H9 (cell line): ENCODE measurements at places on chromosomes 2 and 18.

- peak; percentile 25 for DNase-seq
Observed at GRCh38 chr2:126889071-126889470, 9.6 kb upstream of the TEX51 start.

GRCh38 chr2:18156002-18156401, 277.5 kb downstream of the KCNS3 start:
- no peak for DNase-seq

GRCh38 chr18:74395006-74395405, 62.1 kb downstream of the DIPK1C start:
- DNase-seq, result no peak

GRCh38 chr2:211175956-211176355, 619.6 kb downstream of the CPS1 start:
- DNase-seq, result no peak

GRCh38 chr2:45725731-45726130, 74.3 kb downstream of the PRKCE start:
- no peak for DNase-seq

GRCh38 chr18:55331301-55331700, 256.7 kb downstream of the TCF4 start:
- DNase-seq, result no peak

DNA sequence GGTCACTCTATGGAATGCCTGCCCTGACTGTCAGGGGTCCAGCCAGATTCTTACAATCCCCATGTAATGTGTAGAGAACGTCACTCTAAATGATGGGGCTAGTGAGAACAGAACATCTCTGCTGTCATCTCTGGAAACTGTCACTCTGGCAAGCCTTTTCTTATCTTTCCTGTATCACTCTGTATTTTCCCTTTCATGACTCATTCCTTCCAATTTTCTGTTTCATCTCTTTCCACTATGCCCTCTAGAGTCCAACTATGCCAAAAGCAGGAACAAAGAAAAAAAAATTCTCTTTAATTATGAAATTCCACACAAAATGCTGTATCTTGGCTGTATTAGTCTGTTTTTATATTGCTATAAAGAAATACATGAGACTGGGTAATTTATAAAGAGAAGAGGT, 608.8 kb downstream of the ADCYAP1 start:
- DNase-seq, result no peak

GRCh38 chr2:159145745-159146354, 140.7 kb downstream of the WDSUB1 start:
- DNase-seq, result no peak

DNA sequence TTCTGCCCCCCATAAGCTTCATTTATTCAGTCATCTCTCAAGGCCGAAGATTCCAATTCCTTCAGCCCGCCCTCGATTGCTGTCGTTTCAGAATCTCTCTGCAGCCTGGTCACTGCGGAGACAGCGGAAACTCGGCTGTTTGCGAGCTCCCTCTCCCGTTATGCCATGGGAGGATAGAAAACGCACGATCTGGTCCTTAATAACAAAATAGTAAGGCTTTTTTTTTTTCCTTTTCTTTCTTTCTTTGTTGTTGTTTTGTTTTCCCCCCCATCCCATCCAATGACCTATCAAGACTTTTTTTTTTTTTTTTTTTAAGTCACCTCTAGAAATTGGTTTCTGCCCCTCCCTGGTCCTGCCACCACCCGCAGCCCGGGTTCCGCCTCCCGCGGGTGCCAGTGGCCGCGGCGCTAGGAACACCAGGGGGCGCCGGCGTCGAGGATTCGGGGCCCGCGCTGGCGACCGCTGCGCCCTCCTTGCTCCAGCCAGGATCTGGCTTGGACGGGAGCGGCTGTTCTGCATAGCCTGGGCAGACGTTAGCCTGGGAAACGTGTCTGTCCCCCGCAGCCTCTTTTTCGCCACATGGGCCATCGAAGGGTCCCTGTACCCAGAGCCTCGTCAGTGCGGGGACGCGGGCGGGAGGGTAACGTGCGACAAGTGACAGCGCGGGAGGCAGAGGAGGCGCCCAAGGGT, 10.1 kb downstream of the CPLX4 start:
- peak; percentile 76 for DNase-seq

DNA sequence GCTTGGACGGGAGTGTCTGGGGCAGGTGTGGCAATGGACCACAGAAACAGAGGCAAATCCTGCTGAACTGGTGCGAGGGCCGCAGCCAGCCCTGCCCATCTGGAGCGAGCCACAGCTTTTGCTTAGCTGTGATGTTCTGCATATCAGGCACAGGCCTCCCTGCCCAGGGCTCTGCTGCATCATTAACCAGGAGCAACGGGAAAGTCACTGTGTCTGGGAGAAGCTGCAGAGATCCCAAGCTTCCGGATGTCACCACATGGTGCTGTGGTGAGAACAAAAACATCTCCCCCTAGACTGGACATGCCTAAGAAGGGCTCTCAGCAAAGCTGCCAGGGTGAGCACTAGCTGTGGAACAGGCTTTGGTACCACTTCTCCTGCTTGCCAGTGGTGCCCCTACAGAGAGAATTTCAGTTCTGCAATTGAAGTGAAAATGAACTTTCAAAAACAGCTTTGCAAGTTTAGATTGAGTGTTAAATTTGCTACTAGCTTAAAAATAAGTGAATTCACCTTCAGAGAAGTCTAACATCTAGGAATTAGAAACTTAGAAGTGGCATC, 172.9 kb upstream of the MYT1L start:
- no peak for DNase-seq

- DNase-seq, result no peak
Observed at GRCh38 chr18:47593744-47594472, 336.6 kb downstream of the SMAD2 start.

DNA sequence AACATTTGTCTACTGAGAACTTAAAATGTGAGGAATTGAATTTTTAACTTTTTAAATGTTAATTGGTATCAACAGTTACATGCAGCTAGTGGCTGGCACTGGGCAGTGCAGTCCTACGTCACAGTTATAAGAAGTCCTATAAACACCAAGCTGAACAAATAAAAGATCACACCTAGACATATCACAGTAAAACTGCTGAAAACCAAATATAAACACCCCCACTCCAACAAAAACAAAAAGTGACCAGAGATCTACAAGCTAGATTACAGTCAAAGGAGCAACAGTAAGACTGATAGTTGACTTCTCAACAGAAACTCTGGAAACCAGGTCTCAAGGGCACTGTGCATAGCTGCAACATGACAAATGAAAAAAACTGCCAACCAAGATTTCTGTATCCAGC, 19.4 kb downstream of the TLK1 start:
- no peak for DNase-seq

GRCh38 chr18:45243340-45244110, 371.8 kb upstream of the SLC14A2 start:
- no peak for DNase-seq

GRCh38 chr2:36359067-36359466, 3.5 kb downstream of the CRIM1 start:
- DNase-seq, result no peak

DNA sequence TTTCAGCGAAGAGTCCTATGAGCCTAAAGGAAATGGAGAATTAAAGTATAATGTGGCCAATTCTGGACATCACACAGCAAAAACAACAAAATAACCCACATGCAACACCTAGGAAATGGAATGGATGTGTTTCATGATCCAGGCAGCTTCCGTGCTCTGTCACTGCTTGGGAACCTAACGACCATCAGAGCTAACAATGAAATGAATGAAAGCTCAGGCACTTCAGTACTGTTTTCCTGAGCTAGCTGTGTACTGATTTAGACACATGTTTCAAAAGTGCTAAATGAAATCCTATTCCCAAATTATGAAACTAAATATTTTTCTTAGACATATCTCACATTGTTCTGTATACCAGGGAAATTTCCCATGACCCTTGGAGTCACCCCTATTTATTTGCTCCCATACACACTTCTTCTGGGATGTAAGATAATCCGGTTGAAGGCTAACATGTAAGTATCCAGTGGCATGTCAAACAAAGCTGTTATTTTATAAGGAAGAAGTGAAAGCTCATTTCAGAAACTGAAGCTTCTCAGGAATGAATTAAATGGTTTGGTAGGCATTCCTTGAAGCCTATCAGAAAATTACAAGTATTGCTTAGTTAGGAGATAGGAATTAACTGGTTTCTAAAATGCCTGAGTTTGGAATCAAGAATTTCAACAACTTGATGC, 108.5 kb upstream of the RND3 start:
- no peak for DNase-seq

- DNase-seq, result no peak
Observed at GRCh38 chr2:6787376-6787775, 78.3 kb downstream of the CMPK2 start.

- DNase-seq, result no peak
Observed at GRCh38 chr18:61869636-61870035, 23.2 kb downstream of the RNF152 start.

GRCh38 chr2:41924709-41925408, 123.0 kb upstream of the PKDCC start:
- no peak for DNase-seq

- no peak for DNase-seq
Observed at GRCh38 chr2:235705296-235705695, 211.5 kb downstream of the AGAP1 start.

DNA sequence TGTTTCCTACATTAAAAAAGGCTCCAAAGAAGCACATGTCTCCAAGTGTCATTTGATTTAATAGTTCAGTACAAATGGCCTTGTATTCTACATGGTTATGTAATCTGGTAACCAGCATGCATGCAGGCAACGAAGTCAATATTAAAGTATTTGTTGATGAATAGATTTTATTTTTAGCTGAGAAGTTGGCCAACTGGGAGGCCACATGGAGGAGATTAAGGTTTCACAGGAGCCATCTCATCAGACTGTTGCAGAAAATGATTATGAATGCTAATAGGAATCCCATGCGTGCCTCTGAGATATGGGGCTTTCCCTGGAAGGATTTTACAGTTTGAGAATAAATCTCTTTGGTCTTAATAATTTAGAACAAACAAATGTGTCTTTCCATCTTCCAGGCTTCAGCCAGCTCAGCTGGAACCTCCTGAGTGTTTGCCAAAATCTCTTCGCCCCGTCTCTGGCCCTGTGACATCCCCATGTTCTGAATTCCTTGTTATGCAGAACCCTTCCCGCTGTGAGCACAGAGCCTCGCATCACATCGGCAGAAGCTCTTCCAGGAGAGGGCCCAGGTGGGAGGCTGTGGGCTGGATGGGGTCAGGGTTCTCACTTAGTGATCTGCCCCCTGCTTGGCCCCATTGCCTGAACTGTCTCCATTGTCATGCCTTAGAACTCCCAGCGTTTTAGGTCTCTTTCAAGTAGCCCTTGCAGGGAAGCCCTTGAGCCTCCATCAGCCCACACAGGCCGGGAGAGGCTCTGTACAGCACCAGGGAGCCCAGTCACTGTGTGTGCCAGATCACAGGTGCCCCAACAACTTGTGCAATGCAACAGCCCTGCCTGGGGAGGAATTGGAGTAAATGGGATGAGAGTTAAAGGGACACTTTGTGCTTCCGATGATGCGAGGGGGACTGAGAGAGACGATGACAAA, 190.5 kb upstream of the TWIST2 start:
- DNase-seq, result peak; percentile 92

DNA sequence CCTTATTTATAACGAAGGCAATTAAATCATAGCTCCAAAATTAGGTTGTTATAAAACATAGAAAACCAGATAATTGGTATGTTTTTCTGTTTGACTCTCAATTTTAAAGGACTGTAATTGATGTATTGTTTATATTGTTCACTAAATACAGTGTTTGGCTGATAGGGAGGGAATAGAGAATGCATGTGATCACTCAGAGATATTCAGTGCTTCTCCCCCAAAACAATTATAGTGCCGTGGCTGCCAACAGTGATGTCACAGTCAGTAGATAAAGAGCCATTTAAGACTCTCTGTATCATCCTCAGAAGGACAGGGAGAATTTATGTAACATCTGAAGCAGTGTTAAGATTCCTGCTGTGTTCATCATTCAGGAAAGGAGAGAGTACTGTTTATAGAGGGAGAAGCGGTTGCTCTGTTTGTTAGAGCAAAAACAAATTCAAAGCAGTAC, 69.6 kb downstream of the PHLPP1 start:
- DNase-seq, result no peak

DNA sequence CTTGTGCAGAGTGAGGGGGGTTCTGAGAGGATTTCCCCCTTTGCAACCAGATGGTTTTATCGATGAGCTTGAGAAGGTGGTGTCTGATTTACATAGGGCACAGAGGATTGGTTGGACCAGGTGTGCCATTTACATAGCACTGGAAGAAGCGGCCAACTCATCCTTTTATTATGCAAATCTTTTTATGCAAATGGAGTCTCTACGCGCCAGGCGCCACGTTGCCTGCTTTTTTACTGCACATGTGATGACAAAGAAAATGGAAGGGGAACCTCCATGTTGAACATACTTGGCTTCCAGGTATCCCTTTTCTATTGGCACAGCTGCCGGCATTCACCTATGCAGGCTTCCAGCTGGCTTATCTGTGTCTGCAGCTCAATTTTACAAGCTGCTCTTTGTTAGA, 18.4 kb upstream of the TXNL4A start:
- DNase-seq, result peak; percentile 61

DNA sequence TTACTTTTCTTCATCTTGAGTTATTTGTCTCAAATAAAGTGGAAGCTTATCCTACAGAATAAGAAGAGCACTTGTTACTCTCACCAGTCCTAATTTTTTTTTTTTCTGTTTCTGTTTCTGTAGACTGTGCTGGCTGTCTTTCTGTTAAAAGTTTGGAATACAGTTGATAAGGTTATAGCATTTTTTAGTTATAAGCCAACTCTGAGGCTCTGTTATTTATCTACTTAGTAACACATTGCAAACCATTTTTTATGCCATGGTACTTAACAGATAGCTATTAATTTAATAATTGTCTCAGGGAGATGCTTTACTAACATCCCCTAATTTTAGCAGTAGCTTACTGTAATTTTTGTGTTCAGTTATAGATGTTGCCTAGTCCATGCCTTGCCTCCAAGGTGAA, 37.9 kb downstream of the CREB1 start:
- no peak for DNase-seq

GRCh38 chr2:128773641-128774319, 455.1 kb upstream of the HS6ST1 start:
- DNase-seq, result peak; percentile 5

- DNase-seq, result no peak
Observed at GRCh38 chr2:120775194-120775593, 39.5 kb downstream of the GLI2 start.

DNA sequence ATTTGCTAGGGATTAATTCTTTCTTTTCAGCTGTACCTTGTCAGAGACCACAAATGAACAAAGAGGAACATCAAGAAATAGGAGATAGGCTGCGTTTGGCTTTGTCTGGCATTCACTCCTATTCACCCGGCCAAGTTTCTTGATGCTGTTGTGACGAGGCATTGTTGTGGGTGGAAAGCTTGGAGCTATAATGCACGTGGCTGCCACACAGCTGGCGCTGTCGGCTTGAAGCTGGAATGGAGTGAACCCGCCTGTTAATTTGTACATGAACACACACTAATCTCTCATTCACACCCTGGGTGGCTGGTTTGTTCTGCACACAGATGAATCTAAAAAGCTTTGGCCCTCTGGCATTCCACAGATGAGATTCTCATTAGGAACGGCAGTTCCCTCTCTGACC, 274.9 kb upstream of the GYPC start:
- no peak for DNase-seq

GRCh38 chr2:241030883-241031282, 32.5 kb downstream of the SNED1 start:
- no peak for DNase-seq
